ENCODE measurements at places on chromosomes 3 and 15.

GRCh38 chr3:113535898-113536297, 3.5 kb downstream of the SIDT1 start:
- DNase-seq, result no peak

GRCh38 chr3:140910860-140911259, 30.8 kb upstream of the SLC25A36 start:
- no peak for DNase-seq

DNA sequence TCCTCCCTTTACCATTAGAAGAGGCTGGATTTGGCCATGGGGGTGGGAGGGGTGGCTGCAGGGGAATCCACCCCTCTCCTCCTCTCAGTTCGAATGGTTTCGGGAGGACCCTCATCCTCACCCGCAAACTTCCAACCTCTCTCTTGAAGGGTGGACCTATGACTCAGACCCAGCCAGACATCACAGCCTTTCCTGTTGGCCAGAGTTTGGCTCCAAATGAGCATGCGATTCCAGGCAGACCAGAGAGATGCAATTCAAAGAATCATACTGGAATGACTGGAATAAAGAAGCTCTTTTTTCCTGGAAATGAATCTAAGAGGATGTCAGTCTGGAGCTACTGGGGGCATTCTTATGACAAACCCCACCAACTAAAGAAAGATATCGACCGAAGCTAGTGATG, 516.7 kb upstream of the MDFIC2 start:
- no peak for DNase-seq

DNA sequence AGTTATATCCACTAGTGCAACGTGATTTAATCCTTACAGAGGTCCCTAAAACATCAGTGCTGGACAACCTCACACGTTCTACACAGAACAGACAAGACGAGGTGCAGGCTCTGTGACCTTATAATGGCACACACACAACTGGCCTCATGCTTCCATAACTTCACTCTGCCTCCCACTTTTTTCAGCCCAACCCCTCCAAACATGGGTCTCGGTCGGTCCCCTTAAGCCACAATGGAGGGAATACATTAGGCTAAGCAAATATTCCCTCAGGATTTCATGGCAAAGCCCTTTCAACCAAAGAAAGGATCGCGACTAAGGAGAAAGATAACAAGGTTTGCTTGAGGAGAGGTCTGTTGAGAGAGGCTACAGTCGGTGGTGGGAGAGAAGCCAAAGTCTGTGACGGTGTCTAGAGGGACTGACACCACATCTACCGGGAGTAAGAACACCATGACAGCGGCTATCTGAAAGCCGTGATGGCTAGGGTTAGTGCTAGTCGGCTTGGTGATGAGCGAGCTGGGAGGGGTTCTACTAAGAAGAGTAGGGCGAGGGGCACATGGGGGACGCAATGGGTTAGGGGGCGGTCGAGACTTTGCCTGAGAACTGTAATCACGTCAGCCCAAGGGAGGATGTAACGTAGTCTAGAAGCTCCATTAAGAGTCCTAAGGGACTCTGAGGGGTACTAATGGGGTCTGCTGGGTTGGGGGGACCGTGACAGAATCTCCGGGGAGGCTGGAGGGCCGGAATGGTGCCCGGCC, 1.0 kb downstream of the MYO9A start:
- DNase-seq, result no peak

DNA sequence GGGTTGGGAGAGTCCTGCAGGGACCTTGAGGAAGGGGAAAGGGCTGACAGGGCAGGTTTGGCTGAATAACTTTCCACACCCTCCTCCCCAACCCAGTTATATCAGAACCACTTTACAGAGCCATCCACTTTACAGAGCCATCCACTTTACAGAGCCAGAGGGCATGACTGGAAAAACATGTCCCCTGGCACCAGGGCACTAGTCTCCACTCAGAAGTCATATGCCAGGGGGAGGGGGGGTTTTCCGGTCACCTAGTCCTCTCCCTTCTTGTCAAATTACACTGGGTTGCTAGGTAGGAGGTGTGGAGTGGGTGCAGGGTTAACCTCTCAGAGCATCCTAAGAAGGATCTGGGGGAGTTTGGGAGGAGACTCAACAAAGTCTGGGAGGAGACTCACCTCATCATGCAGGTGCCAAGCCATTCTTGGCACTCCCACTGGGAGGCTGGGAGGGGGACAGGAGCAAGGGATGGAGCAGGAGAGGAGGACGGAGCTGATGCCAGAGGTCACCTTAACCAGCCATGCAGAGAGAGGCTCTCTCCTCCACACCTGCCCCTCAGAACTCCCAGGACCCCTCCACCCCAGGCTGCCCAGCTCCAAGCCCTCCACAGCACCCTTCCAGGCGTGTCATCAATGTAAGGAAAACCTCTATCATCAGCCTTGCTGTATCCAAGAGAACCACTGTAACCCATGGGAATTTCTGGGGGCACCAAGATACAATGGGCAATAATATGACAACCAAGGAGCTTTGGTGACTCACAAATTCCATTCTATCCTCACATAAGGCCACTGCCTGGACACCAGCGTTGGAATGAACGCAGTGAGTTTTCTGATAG, 1.7 kb downstream of the LRRC2 start:
- no peak for DNase-seq

DNA sequence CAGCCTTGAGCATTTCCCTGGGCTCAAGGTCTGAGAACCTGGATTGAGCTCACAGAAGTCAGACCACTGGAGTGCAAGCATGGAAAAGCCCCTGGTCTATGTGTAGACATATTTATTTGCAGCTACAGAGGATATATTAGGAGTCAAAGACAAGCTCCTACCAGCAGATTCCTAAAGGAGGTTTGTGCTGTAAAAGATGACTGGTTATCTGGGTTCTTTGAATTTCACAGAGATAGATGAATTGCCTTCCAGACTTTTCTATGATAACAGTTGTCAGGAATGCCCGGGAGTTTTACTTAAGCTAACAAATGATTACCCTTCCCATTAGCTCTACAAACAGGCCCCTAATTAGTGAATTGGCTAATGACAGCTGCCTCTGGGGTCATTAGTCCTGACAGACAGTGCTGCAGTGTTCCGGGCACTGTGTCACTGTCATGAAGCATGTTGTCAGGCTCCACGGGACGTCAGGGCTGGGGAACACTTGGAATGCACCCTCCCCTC, 48.8 kb upstream of the PLXNA1 start:
- DNase-seq, result no peak

- DNase-seq, result no peak
Observed at GRCh38 chr3:119598410-119599098, 869 bp downstream of the PLA1A start.

- no peak for DNase-seq
Observed at GRCh38 chr3:111811811-111812210, 47.3 kb upstream of the PHLDB2 start.
